ENCODE measurements at places on chromosomes 3 and 15.

- DNase-seq, result no peak
Measured at GRCh38 chr15:84764989-84765388, 16.6 kb downstream of the ZNF592 start.

- DNase-seq, result no peak
Measured at GRCh38 chr3:51969841-51970240, 2.6 kb upstream of the PCBP4 start.

DNA sequence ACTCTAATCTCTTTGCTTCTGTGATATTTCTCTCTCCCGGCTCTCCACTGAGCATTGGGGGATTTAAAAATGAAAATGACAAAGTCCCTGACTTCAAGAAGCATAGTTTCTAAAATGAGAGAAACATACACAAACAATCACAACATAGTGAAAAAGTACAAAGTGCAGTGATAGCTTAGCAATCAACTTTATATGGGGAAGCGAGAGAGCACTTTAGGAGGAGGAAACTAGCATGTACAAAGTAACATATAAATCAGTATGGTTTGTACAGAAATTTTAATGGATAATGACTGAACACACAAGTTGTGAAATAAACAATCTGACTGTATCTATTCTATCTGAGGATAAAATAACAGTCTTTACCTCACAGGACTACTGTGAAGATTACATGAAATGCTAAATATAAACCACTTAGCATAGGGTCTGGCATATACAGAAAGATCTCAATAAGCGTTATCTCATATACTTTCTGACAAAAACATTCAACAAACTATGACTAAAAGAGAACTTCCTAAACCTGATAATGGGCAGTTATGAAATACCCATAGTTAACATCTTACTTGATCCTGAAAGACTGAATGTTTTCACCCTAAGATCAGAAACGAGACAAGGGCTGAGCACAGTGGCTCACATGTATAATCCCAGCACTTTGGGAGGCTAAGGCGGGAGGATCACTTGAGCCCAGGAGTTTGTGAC is 61.2 kb downstream of the PEAK1 start:
- no peak for DNase-seq

DNA sequence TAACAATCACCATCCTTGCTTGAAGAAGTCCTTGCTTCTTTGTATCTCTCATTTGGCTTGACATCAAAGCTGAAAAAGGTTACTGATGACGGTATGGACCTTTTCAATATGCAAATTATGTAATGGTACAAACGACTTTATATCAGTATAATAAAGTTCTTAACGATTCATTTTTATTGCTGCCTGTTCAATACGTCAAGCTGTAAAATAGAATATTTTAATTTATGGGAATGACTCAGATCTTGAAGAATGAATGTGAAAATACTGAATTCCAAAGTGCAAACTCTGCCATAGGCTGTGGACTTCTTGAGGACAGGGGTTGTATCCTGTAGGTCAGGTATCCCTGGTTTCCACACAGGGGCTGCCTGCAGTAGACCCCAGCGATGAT is 156.2 kb downstream of the PLCL2 start:
- no peak for DNase-seq

DNA sequence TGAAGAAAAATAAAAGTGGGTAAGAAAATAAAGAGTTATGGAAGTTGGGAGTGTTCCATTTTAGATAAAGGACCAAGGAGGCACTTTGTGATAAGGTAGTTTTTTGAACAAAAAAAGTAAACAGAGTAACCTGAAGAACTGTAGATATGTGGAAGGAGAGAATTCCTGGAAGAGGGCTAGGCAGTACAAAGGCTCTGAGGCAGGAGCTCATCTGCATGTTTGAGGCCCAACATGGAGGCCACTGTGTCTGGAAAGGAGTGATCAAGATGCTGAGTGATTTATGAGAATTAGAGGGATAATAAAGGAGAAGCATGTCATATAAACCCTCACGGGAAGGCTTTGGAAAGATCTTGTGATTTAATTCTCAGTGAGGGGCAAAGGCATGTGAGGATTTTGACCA is 126.5 kb downstream of the DTWD1 start:
- no peak for DNase-seq

GRCh38 chr3:99505646-99506269 is 132.6 kb upstream of the COL8A1 start:
- DNase-seq, result no peak

GRCh38 chr3:48403533-48404439 is 26.1 kb downstream of the PLXNB1 start:
- DNase-seq, result no peak

DNA sequence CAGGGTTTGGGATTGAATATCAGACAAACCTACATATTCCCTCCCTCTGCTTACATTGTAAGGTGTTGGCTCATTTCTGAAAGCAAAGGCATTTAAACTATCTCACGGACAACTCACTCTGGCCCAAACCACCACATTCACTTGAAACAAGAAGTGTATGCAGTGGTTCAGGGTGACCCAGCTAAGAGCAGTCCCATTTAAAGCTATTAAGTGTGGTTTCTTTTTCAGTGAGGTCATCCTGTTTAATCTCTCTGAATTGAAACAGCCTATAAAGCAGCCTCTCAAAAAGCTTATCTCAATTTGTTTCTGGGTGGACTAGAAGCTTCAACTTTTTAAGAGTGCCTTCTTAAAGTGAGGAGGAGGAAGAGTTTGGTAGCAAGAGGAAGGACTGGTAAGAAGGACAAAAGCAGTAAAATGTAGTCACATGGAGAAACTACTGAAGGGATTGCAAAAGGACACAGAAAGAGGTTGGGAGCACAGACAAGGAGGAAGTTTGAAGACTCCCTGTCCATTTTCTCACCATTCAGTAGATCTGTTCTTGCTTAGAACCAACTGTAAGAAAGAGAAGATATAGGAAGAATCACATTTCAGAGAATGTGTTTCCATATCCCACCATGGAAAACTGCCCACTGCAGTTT is 151.6 kb downstream of the TMCO5A start:
- no peak for DNase-seq

DNA sequence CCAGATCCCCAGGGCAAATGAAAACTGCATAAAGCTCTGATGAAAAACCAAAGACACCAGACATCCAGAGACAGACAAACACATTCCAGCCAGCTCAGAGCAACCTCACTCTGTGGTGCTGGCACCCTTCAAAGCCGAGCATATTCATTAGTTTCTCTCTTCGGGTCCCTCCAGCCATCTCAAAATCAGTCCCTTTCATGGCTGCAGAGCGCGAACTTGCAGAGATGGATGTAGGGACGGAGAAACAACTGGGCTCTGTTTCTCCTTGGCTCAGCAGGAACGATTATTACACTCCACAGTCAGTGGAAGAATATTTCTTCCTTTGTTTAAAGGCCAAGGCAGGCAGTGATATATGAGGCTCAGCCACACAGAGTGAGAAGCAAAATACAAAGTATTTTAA is 50.4 kb upstream of the SYN2 start:
- no peak for DNase-seq

All from brain pericyte (primary cell).